ENCODE measurements at places on chromosomes 13 and 19.

- peak; percentile 97 for DNase-seq
Observed at GRCh38 chr19:10332965-10333757, at the start of gene RAVER1. RAVER1 (minus strand) TSS chr19:10333529; CDS start chr19:10333507, 22 bp downstream.

DNA sequence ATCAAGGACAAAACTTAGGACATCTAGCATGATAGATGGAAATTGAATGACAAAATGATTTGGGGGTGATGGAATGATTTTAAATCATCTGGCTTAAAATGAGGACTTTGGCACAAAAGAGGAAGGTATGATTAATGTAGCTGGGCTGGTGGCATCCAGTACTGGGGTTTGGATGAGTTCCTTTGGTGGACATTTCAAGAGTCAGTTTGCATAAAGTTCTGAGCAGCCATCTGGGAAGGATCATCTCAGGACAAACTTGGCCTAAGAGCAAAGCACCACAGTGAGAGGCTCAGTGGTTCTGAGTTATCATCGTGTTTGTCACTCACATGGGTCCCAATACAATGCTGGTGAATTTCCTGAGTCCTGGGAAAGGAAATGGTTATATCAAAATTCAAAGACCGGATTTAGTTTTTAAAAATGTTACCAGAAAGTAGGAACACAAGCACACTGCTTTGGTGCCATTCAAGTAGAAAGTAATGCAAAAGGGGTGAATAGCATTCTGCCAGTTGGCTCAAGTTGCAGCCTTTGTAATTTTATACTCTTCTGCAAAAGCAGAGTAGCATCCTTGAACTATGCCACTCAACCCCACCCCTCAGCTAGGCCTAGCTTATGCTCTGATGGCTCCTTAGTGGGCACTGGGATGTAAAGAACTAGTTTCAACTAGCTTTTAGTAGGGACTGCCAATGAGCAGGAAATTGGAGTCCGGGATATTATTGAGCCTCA, 219.0 kb downstream of the COG6 start:
- no peak for DNase-seq

DNA sequence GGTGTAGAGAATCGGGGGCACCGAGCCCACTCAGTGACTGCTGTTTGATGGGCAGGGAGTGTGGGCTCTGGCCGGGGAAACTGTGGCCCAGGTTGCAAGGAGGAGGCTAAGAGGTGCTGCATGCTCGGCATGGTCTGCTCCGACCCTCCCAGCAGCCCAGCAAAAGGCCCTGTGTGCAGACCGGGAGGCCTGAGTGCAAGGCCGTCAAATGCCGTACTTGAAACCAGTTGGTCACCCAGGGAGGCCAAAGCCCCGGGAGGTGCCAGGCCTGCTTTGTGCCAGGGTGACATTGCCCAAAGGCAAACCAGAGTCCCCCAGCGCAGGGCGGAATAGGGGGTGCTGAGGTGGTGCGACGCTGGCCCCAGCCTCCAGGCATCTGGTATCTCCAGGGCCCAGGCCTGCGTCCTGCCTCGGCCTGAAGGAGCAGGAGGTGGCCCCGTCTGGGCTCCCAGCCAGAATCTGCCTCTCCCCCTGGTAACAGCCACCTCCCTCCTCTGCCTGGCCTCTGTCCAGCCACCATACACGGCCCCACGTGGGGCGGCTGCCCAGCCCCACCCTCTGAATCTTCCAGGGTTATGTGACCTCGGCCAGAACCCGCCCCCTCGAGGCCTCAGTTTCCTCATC, 4.0 kb downstream of the PIK3R2 start:
- no peak for DNase-seq

- DNase-seq, result no peak
Observed at GRCh38 chr13:63396746-63397145, 1981.1 kb upstream of the PCDH20 start.

DNA sequence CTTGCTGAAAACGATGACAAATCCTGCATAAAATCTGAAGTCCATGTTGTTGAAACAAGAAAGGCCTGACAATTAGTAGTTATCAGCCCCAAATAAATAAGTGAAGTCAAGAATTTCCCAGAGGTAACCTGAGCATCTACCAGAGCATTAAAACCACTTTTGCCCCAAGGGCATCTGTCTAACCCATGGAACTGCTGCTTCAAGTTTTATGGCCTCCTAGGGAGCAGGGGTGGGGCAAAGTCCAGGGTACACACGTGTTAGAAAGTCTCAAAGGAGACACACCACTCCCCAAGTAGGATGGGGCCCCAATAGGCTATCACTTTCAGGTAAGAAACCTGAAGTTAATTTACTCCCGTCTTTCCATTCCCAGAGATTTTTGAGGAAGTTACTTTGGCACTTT, 81.1 kb downstream of the CACNA1A start:
- DNase-seq, result no peak

- DNase-seq, result no peak
Observed at GRCh38 chr13:53126841-53127245, 98.2 kb downstream of the OLFM4 start.

DNA sequence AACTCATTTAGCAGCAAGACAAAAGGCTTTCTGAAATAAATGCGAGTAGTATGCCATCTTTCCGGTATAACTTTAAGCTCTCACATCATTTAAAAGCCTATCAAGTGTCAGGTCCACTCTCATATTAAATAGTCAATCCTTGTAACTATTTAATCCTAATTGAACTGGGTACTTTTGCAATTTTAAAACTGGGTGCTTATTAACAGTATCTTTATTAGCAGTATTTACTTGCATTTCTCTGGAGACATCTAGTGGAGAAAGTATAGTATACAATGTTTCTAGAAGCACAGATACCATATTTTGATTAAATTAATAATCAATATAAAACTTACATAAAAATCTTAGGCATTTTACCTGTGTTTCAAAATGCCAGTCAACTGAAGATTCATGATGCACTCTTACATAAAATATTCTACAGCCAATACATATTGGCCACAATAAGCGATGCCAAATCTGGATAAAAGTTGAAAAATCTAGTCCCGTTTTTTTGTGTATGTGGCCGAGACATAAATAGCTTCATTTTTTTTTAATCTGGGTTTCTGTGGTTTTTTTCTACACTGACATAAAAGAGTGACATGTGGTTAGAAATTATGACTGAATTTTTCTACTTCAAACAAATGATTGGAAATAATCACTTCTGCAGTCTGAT, 4.3 kb upstream of the POSTN start:
- no peak for DNase-seq

DNA sequence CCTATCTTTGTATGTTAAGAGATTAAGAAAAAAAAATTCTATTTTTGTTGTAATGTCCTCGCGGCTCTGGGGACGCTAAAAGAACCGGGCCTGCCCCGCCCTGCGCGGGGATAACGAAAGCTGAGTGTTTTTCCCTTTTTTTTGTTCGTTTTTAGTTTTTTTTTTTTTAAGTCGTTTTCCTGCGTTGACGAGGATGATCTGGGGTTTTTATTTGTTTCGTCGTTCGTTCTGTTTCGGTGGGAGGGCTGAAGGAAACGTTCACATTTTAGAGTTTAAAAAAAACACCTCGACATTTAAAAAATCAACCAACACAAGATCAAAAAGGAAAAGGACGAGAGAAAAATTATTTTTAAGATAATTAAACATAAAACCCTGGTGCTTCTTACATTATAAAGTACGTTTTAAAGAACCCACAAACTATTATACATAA, 5.6 kb downstream of the LYL1 start:
- no peak for DNase-seq

GRCh38 chr13:80362481-80362880, 21.6 kb upstream of the SPRY2 start:
- DNase-seq, result no peak

DNA sequence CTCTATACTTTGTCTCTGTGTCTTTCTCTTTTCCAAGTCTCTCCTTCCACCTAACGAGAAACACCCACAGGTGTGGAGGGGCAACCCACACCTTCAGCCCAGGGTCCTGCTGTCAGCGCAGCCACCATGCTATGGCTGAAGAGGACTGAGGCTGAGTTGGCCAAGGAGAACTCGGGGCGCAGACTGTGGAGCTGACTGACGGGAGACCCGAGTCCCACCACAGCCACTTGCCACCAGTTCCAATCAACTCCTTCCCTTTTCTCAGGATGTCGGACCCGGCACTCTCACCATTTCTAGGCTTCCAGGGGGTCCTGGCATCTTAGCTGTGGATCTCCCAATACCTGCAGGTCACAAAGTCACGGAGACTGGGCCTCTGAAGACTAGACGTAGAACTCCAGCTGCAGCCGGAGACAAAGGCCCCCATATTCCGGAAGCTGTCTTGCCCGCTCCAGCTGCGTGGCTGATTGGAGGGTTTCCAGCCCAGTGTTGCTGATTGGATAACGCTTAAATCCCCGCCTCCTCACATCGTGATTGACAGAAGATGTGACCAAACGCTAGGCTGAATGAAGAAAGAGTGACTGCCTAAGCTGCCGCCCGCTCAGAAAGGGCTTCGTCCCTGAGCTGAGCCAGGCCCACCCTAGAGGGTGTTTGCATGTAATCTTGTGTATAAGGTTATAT, 63.6 kb downstream of the ZNF429 start:
- peak; percentile 97 for DNase-seq

- DNase-seq, result no peak
Observed at GRCh38 chr19:12698138-12698537, 1.7 kb upstream of the FBXW9 start.

- DNase-seq, result no peak
Observed at GRCh38 chr13:99827011-99827772, 144.4 kb downstream of the ZIC5 start.

- no peak for DNase-seq
Observed at GRCh38 chr19:4878491-4878968, 11.1 kb upstream of the PLIN3 start.

DNA sequence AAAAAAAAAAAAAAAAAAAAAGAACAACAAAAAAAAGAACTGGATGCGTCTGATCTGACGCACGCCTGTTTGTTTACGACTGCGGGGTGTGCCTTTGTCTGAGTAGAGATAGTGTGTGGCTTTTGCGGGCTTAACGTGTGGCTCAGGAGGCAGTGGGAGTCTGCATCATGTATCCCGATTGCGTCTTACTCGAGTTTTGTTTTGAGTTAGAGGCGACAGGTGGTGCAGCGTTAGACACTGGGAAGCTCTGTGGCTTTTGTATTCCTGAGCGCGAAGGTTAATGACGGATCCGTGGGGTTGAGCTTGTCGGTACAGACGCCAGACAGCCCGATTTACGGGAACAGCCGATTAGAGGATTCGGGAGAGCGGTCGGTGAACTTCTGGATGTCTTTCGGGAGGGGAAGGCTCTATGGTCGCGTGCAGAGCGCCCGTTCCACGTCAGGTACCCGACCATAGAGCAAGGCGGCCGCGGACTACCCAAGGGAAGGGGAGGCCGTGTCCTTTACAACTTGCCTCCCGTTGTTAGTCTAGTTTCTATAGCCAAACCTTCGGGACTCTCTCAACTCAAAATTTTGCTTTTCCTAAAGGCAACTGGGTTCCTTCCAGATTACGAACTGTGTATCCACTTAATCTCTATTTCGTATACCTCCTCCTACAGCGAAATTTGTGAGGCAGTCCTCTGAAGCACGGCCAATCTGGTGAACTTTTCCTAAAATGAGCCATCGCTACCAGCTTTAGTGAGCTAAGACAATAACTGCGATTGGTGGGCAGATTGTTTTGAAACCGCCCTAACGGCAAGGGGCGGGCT, 926 bp upstream of the HNRNPUL1 start:
- no peak for DNase-seq

GRCh38 chr13:68345963-68346531, 1115.9 kb upstream of the PCDH9 start:
- DNase-seq, result no peak

- no peak for DNase-seq
Observed at GRCh38 chr19:48760504-48761205, 5.3 kb downstream of the FGF21 start.

- no peak for DNase-seq
Observed at GRCh38 chr19:11090997-11091702, 1.9 kb downstream of the LDLR start.

DNA sequence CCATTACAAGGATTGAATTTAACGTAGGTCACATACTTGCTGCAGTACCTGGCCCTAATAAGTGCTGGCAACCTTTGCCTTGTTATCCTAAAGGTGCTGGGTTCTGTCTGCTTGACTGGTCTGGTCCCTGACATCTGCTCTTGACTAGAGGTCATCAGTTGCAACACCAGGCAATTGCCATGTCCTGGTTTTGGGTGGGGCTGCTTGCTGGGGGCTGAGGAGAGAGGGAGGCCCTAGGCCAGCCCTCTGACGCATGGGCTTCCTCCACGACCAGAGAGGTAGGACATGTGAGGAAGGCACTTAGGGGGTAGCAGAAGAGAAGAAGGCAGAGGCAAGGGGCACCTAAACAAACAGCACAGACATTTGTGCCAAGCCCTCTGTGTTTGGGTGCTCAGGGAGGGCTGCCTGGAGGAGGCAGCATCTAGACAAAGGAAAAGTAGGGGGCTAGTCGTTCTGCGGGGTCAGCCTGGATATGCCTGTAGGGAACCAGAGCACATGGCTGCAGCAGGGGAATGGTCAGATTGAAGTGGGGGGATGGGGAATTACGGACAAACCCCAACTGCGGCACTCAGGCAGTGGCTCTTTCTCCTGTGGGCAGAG, 21.7 kb downstream of the VSTM2B start:
- no peak for DNase-seq

GRCh38 chr19:51000981-51001380, 423 bp downstream of the KLK8 start:
- no peak for DNase-seq

- peak; percentile 73 for DNase-seq
Observed at GRCh38 chr19:56953470-56953869, 112.9 kb upstream of the PEG3 start.

DNA sequence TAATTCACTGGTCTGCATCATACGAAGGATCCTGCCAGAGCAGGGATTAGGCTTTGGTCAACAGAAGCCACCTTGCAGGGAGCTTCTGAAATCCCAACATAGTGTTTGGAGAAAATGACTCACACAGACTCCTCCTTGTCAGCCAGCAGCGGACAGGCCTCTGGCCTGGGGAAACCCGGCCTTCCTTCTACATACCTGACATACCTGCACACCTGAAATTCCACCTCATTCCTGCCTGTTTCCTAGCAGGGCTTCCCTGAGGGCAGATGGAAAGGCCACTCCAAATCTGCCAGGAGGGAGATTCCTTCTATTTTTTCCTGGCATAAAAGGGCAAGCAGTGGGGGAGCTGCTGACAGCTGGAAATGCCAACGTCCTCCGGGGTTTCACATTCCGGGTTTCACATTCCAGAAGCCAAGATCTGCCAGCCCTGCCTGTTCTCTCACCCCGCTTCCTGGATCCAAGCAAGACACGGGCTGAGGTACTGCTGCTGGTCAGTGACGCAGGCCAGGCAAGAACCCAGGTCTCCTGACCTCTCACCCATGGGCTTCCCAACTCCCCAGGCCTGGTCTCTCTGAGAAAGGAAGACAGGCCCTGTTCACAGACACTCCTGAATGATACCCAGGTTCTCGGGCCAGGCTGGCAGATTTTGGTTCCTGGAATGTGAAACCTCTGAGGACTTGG, 18.2 kb upstream of the IGFL1 start:
- no peak for DNase-seq

GRCh38 chr19:49807904-49808675, 5.0 kb downstream of the FUZ start:
- DNase-seq, result no peak

GRCh38 chr19:367561-367960, 23.0 kb upstream of the MIER2 start:
- no peak for DNase-seq

GRCh38 chr13:30910676-30911075, 4.6 kb downstream of the MEDAG start:
- DNase-seq, result no peak

- DNase-seq, result no peak
Observed at GRCh38 chr19:48770266-48770665, 14.9 kb downstream of the FGF21 start.

GRCh38 chr19:35120492-35120891, 4.9 kb downstream of the FXYD3 start:
- DNase-seq, result no peak
